Common myeloid progenitor, CD34-positive (primary cell): ENCODE measurements at places on chromosomes 5 and 9.

- DNase-seq = no peak
Observed at GRCh38 chr5:8923526-8923925, 622.3 kb downstream of the SEMA5A start.

- peak; percentile 29 for DNase-seq
Observed at GRCh38 chr9:38084556-38084880, 15.5 kb upstream of the SHB start.

DNA sequence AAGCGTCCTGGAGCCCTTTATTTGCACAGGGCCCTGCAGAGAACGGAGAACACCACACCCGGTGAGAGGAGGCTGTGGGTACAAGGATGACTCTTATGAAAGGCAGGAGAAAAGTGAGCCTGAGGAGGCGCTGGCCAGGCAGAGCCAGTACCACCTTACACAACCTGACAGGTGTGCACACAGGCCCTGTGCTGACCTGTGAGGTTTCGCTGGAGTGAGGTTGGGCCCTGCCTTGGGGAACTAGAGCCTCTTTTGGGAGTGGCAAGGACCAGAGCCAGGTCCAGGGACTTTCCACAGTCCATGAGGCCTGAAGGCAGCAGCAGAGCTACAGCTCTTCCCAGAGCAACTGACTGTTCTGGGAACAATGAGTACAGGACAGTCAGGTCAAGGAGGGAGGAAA is 3.1 kb downstream of the SRD5A1 start:
- DNase-seq = no peak

GRCh38 chr9:13896047-13896446 is 417.9 kb downstream of the NFIB start:
- DNase-seq = no peak

- DNase-seq = peak; percentile 68
Observed at GRCh38 chr9:12640016-12640587, 53.1 kb upstream of the TYRP1 start.

- no peak for DNase-seq
Observed at GRCh38 chr5:118405650-118406061, 582.7 kb downstream of the DTWD2 start.

DNA sequence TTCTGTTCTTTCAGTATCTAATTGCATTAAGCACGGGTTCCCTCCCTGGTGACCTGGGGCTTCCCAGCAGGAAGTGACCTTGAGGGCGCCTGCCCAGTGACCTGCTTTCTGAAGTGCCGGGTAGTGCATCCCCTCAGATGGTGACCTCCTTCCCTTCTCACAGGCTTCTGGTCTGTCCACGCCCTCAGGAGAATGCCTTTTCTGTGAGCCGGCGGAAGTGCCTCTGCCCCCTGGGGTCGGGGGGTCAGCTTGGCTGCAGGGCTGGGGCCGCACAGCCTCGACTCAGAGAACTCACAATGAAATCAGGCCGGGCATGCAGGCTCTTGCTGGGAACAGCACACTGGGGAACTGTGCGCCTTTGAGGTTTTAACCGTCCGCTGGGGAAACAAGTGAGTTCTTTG is 124.5 kb upstream of the PHYKPL start:
- DNase-seq = peak; percentile 27

DNA sequence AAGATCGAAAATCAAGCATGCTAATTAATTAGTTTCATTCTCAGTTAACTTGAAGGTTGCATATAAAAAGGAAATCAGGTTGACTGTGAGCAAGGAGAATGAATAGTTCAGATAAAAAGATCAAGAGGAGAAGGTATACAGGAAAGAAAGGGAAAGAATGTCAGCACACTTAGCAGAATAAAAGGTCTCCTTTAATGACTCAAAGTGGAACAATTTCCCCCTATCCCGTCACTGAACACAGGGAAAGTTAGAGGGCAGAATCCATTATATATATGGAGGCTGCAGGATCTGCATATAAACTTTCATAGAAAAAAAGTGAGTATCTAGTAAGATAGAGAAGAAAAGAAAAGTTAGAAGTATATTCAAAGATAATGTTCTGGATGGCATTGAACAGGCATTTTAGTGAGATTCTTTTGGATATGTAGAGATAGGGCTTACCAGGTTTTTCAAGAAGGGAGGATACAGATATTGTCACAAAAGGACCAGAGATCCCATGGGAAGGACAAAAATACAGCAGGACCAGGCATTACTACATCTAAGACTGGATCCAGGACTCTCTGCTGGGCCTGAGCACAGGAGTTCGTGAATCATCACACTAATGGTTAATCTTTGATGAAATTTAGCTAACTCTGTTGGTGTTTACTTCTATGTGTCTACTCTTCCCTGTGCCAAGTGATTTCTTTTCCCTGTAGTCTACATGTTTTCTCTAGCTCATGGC is 988.2 kb upstream of the ARRDC3 start:
- no peak for DNase-seq

GRCh38 chr5:90519081-90519480 is 10.3 kb downstream of the LYSMD3 start:
- no peak for DNase-seq

- DNase-seq = no peak
Observed at GRCh38 chr9:78158286-78158685, 77.6 kb upstream of the CEP78 start.

- peak; percentile 63 for DNase-seq
Observed at GRCh38 chr9:126842977-126843799, 17.3 kb upstream of the ZBTB34 start.

DNA sequence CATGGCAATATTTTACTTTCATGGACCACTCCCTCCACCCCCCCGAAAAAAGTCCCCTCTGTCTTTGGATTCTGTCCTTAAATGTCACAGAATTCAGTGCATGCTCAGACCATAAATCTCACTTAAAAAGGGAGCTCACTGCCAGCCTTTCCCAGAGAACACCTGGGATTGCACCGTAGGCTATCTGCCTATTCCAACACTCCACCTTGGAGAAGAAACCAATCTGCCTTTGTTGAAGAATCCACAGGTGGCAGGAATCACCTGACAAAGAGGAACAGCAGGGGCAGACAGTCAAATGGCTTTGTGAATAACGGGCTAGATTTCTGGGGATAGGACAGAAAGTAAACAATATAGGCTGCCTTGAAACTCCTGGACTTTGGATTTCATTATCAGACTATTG is 306.7 kb upstream of the BRINP1 start:
- DNase-seq = no peak
